ENCODE measurements at places on chromosomes 5 and 9.

- no peak for DNase-seq
- H3K27ac ChIP-seq, result no peak overlapping the region
- H3K4me3 ChIP-seq, result no peak overlapping the region
- no peaks in the 10 kb centered on the region for H3K36me3 ChIP-seq
- no peaks in the 10 kb centered on the region for H3K27me3 ChIP-seq
- no peaks in the 10 kb centered on the region for H3K4me1 ChIP-seq
These were observed 389.0 kb downstream of the RASEF start for GRCh38 chr9:82673919-82674318.

DNA sequence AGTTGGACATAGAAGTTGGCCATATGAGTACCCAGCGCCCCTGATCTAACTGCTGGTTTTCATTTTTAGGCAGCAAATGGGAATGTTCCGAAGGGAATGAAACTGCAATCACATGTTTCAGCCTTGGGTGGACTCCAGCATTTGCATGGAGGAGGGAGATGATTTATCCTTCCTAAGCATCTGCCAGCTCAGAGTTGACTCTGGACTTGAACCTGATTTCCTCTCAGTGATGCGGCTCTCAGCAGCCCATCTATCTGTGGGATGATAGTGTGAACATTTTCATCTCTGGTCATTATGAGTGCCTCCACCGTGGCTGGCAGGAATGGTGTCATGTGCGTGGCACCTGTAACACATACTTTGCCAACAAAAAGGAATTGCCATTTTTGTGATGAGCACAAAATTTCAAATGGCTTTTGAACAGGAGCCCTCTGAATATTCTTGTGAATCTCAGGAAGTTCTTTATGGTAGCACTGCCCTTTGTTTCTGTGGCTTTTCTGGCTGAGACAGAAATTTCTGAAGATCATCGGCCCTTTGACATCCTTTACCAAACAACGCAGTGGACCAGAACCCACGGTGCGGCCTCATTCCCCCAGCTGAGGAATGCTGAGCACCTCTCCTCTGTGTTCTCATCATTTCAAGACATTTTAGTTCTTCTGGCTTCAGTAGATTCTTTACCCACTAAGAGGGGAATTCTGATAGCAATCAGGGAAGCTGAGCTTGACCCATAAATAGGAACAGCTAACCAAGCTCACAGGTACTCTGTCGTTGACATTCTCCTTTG lies 28.5 kb downstream of the FUBP3 start:
- H3K36me3 ChIP-seq, result peaks cover 12% of the 10 kb centered on the region
- DNase-seq, result no peak
- no peak overlapping the region for H3K27ac ChIP-seq
- H3K4me3 ChIP-seq, result no peak overlapping the region

- H3K27ac ChIP-seq, result peak overlapping the region; percentile 95
- H3K36me3 ChIP-seq, result no peaks in the 10 kb centered on the region
- no peaks in the 10 kb centered on the region for H3K27me3 ChIP-seq
- H3K4me3 ChIP-seq, result no peak overlapping the region
These were observed 3.1 kb upstream of the STOM start for GRCh38 chr9:121373011-121373729.

DNA sequence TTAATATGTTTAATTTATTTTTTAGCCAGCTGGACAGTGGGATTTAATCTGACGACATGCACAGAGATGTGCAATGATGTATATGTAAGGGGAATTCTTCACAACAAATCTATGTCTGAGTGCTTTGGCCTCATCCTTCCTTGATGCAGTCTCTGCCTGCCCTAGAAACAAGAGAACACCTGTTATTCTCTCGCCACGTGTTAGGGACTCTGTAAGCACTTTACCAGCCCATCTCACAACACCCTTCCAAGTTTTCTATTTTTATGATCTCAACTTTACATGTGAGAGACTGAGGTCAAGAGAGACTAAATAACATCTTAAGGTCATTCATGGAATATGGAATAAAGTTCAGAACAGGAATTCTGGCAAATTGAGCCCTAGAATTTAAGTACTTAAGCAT lies 123.0 kb upstream of the GAS1 start:
- H3K4me3 ChIP-seq, result no peak overlapping the region
- H3K27ac ChIP-seq, result no peak overlapping the region
- H3K4me1 ChIP-seq, result no peaks in the 10 kb centered on the region
- H3K36me3 ChIP-seq, result no peaks in the 10 kb centered on the region
- no peaks in the 10 kb centered on the region for H3K27me3 ChIP-seq

Data from right atrium auricular region (tissue), 2 donors.